ENCODE measurements at places on chromosomes 1 and 21. TPM values are rescaled to one million over a fixed set of nuclear protein-coding genes. Genes with fewer than 3 reads are reported as not detected.

Gene MROH9
- total RNA-seq: not detected

Gene NBPF10
- total RNA-seq: 0.30 TPM

Gene DOCK7
- total RNA-seq: 37.6 TPM

Gene CD1C
- total RNA-seq: not detected

Gene MYOC
- not detected for total RNA-seq

Gene DNAJB4
- 56.3 TPM for total RNA-seq

Gene KCNK2
- 4.8 TPM for total RNA-seq

Gene PPP1R12B
- total RNA-seq: 1.5 TPM

Gene BTG3
- total RNA-seq: 46.4 TPM

Gene TPTE
- not detected for total RNA-seq

Gene LHX4
- total RNA-seq: not detected

Gene RGS16
- not detected for total RNA-seq

Gene ACBD6
- total RNA-seq: 57.7 TPM

Gene BLACAT1
- not detected for total RNA-seq

Gene METTL25B
- 11.6 TPM for total RNA-seq

Gene TMPRSS2
- not detected for total RNA-seq

Gene TINAGL1
- total RNA-seq: 2.8 TPM

Gene NSL1
- total RNA-seq: 45.8 TPM

Gene CXADR
- 2.1 TPM for total RNA-seq

Gene GPR61
- total RNA-seq: not detected

Gene MCOLN2
- total RNA-seq: 0.45 TPM

Gene ASPM
- 28.2 TPM for total RNA-seq

Gene JTB
- total RNA-seq: 240 TPM

Gene TMCC2
- total RNA-seq: 3.4 TPM

Gene CD84
- total RNA-seq: not detected

Gene ASAP3
- total RNA-seq: 25.6 TPM

Gene CD101
- total RNA-seq: not detected

Gene TNFRSF1B
- 11.9 TPM for total RNA-seq

Gene HPDL
- total RNA-seq: 7.1 TPM

Gene ADAMTS1
- total RNA-seq: 13.5 TPM

Gene SLAMF7
- not detected for total RNA-seq

Gene TAS1R3
- total RNA-seq: under 0.01 TPM

Gene ARHGAP30
- total RNA-seq: not detected

Gene KLHL12
- 22.4 TPM for total RNA-seq

Gene WARS2
- total RNA-seq: 12.4 TPM

Measured in bronchus fibroblast of lung (primary cell).